HepG2 (cell line): ENCODE measurements at places on chromosomes 12 and 14.

DNA sequence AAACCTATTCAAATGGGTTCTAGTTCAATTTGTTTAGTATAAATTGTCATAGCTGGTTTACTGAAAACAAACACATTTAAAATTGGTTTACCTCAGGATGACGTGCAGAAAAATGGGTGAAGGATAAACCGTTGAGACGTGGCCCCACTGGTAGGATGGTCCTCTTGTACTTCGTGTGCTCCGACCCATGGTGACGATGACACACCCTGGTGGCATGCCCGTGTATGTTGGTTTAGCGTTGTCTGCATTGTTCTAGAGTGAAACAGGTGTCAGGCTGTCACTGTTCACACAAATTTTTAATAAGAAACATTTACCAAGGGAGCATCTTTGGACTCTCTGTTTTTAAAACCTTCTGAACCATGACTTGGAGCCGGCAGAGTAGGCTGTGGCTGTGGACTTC, 8.3 kb downstream of the CALM1 start:
- peak; percentile 11 for DNase-seq

GRCh38 chr12:64028541-64028940, 184.0 kb downstream of the SRGAP1 start:
- no peak for DNase-seq

GRCh38 chr12:94769776-94770759, 119.7 kb upstream of the TMCC3 start:
- DNase-seq, result no peak

DNA sequence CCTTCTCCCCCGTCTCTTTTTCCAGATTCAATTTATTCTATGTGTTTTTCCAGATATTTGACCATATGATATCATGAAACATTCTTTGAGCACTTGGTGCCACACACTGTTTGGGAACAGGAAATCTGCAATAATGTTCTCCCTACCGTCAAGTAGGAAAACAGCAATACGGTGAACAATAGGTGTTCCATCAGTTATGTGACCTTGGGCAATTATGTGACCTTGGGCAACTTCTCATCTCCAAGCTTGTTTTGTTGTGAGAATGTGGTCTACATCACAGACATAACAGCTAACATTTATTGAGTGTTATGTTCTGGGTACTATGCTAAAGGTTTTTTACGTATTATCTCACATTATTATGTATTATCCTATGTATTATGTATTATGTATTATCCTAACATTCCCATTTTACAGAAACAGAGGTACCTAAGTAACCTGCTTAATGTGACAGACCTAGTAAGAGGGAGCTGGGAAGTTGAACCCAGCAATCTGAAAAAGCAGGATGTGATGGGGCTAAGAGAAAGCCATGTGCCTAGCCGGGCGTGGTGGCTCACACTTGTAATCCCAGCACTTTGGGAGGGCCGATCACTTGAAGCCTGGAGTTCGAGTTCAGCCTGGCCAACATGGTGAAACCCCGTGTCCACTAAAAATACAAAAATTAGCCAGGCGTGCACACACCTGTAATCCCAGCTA, 1.2 kb upstream of the NEK9 start:
- peak; percentile 51 for DNase-seq
